HT1080 (cell line): ENCODE measurements at places on chromosomes 13 and 19. TPM values are rescaled to one million over a fixed set of nuclear protein-coding genes. Genes with fewer than 3 reads are reported as not detected.
A peak's percentile ranks its signal among the peaks of the same experiment; 100 is the strongest.

- DNase-seq = no peak
Measured at GRCh38 chr13:51628059-51628852, 44.0 kb downstream of the WDFY2 start.

DNA sequence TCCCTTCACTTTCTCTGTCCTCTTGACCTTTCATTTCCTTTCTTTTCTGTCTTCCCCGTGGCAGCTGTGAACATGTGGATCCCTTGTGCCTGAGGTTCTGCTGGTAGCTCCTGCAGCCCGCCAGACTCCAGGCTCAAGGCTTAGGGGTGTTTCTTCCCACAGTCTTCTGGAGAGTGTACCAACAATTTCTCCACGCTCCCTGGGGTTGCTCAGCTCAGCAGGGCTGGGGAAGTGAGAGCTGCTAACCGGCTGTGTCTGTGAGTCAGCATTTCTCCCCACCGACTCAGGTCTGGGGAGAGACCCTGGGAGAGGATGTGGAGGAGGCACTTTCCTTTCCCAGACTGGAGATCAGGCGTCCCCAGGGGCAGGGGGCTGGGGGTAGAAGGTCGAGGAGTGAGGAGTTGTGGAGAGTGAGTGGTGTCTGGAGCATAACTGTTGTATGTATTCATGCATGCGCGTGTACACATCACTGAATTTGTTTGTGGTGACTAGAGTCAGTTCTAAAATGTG is 193.6 kb downstream of the KCNRG start:
- DNase-seq = peak; percentile 77

GRCh38 chr13:48232420-48233045 is 473 bp upstream of the ITM2B start:
- no peak for DNase-seq

- no peak for DNase-seq
Measured at GRCh38 chr13:45508776-45509175, 44.0 kb downstream of the COG3 start.

DNA sequence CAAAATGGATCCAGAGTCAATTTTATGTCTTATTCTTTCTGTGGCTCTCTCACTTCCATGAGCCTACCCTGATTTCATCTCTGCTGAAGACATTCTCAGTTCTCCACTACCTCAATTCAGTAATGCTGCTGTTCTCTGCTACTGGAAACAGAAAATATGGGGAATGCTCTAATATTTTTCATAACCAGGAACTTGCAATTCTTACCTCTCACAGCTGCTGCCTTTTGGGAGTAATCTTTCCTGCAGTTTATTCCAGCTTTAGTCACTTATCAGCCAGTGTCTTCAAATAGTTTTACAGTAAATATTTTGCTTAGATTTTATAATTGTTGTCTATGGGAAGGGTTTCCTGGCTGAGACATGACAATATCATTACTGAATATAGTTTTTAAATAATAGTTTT is 145.1 kb upstream of the UFM1 start:
- no peak for DNase-seq

DNA sequence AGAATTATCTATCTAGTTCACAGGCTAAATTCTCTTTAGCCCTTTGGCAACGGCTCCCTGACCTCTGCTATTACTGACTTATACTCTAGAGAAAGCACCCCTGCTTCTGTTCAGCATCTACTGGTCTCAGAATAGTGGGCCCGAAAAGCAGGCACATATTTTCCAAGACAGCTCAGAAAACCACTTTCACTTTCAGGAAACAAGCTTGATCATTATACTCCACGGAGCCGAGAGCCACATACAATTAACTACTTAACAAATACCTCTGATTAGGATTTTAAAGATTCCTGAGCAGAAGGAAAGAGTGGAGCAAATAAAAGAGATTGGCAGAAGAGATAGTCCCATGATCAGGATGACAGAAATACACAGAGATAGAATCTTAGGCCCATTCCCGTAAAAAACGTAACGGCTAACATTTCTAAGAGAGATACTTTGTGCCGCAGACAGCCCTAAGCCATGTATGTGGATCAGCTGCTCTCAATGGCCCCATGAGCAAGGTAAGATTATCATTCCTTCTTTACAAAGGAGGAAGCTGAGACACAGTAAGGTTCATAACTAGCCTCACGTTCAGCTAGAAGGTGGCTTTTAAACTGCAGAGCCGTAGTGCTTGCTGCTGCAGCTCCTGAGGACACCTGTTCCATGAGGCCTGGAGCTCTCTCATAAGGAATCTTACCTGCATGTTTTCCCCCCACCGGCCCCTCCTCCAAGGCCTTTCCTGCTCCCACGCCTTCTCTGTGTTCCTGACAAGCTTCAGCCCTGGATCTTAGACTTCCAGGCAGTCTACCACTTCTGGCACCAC is 227.2 kb downstream of the FOXO1 start:
- no peak for DNase-seq

PNKP gene
- 55.5 and 57.2 TPM in 2 replicates for total RNA-seq

KRTDAP gene
- total RNA-seq = not detected in 2 replicates

LAIR1 gene
- total RNA-seq = not detected in 2 replicates

AKAP11 gene
- total RNA-seq = 16.5 and 18.2 TPM in 2 replicates

- DNase-seq = no peak
Measured at GRCh38 chr19:40192758-40193586, 1.7 kb downstream of the MAP3K10 start.

DNA sequence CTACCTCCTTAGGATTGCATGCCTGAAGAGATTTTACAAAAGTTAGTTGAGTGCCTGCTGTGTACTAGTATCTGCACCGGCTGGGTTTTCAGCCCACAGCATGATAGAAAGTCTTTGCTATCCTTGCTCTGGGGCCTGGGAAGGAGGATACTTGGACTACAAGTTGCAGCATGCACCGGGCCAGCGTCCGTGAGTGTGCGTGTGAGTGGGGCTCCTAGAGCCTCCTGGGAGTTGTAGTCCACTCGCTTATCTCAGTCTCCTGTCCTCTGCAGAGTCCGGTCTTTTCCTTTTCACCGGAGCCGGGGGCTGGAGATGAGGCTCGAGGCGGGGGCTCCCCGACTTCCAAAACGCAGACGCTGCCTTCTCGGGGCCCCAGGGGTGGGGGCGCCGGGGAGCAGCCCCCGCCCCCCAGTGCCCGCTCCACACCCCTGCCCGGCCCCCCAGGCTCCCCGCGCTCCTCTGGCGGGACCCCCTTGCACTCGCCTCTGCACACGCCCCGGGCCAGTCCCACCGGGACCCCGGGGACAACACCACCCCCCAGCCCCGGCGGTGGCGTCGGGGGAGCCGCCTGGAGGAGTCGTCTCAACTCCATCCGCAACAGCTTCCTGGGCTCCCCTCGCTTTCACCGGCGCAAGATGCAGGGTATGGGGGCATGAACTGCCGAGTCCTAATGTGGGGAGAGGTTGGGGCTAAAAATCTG is 20.6 kb downstream of the BRSK1 start:
- peak; percentile 55 for DNase-seq

GRCh38 chr19:17333611-17334413 is 843 bp downstream of the ANO8 start:
- peak; percentile 86 for DNase-seq

CCDC70 gene
- total RNA-seq = not detected in 2 replicates

SUCLA2 gene
- total RNA-seq = 37.3 and 44.8 TPM in 2 replicates

DNA sequence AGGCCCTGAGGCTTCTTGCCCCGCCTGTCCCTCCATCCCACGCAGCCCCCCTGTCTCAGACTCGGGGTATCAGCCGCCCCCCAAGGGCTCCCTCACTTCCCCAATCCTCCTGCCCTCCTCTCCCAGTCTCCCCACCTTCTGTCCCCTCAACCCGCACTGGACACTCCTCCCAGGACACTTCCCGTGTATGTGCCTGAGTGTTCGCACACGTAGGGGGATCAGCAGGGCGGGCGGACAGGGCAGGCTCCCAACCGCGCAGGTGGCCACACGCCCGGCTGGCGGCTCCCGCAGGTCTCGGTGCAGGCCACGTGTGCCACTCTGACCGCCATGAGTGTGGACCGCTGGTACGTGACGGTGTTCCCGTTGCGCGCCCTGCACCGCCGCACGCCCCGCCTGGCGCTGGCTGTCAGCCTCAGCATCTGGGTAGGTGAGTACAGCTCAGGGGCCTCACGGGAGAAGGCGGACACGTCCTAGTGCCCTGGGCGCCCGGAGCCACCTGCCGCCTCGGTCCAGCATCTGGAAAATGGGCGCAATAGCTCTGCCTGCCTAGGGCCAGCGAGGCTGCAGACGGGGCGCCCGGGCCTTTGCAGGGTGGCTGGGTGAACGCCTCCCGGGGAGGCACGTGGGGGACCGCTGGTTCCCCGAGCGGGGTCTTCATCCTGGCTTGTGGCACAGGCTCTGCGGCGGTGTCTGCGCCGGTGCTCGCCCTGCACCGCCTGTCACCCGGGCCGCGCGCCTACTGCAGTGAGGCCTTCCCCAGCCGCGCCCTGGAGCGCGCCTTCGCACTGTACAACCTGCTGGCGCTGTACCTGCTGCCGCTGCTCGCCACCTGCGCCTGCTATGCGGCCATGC is 2.3 kb downstream of the KISS1R start:
- DNase-seq = no peak

GRCh38 chr13:113796211-113796963 is 37.4 kb downstream of the TMEM255B start:
- no peak for DNase-seq

- no peak for DNase-seq
Measured at GRCh38 chr13:99000137-99000536, 22.3 kb upstream of the DOCK9 start.

GRCh38 chr19:45770192-45771101 is 1.4 kb upstream of the SIX5 start:
- DNase-seq = peak; percentile 79

- no peak for DNase-seq
Measured at GRCh38 chr19:17286752-17287151, 5.1 kb downstream of the ANKLE1 start.

MYBPC2 gene
- total RNA-seq = 0.07 TPM in 1 of 2 replicates, not detected in the other

TPGS1 gene
- total RNA-seq = 40.7 and 48.2 TPM in 2 replicates

DNA sequence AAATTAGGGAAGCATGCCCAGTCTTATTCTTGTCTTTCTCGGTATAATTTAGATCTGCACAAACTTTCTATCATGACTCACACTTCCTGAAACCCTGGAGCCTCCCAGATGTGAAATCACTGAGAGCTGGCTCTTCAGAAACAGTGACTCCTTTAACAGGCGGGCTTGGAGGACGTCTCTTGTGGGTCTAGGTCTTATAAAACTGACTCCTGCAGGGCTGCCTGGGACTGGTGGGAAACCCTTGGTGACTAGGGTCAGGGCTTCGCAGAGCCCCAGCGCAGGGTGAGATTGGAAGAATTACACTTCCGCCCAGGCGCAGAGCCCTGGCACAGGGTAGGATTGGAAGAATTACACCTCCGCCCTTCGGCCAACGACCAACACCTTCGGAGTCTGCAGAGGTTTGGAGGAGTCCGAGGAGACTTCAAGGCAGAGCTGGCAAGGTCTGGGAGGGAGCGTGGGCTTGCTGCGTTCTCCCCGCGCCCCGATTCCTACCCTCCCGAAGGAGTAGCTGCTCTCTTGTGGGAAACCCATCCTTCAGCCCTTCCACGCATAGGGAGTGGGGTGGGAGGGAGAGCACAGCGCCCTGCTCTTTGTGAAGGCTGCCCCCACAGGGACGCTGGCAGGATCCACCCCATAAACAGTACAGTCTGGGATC is 43.4 kb upstream of the MAP3K10 start:
- peak; percentile 91 for DNase-seq

DNA sequence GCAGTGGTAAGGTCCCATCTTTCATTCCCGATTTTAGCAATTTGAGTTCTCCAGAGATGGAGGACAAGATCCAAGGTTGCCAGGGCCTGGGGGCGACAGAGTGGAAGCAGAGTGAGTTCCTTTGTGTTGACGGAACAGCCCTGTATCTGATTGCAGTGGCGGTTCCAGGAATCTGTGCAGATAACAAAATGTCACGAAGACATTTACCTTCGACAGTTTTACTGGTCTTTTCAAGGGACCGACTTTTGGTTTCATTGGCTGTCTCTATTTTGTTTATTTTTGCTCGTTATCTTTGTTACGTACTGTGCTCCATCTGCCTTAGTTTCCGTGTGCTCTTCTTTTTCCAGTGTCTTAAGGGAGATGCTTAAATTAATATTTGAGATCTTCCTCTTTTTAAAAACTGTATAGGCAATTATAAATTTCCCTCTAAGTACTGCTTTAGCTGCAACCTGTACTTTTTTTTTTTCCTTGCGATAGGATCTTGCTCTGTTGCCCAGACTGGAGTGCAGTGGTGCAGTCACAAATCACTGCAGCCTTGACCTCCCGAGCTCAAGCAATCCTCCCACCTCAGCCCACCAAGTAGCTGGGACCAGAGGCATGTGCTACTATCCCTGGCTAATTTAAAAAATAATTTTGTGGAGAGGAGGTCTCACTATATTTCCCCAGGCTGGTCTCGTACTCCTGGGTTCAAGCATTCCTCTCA is 23.2 kb downstream of the KDM4B start:
- DNase-seq = no peak

CEACAM8 gene
- not detected in 2 replicates for total RNA-seq

GRCh38 chr13:113666951-113667701 is at the start of gene GRK1:
Gene GRK1 (plus strand): TSS chr13:113667219. CDS start chr13:113667387, 168 bp downstream.
- DNase-seq = no peak

DNA sequence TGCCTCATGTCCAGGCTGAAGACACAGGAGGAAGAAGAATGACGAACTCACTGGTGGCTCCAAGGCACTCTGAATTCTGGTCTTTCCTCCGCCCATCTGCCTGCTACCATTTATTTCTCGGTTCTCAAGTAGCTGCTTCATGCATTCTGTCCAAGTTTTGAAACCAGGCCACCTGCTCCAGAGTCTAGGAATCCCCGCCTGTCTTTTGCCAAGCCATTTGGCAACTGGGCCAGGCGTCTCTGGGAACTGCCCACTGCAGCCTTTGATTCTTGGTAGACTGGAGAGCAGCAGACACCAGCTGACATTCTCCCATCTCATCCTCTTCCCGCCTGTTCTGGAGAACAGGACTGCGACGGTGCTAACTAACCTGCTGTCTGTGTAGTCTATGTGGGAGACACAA is 10.8 kb downstream of the SLC35E1 start:
- DNase-seq = no peak

DNA sequence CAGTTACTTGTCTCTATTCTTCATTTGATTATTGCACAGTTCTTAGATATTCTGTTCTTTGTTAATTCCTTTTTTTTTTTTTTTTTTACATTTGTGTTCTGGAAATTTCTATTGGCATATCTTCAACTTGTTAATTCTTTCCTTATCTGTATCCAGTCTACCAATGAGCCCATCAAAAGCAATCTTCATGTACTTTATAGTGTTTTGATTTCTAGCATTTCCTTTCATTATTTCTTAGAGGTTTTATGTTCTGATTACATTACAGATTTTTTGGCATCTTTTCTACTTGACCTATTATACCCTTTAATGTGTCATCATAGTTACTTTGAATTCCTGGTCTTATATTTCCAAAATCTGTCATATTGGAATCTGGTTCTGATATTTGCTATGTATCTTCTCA is 2194.8 kb downstream of the PCDH9 start:
- DNase-seq = no peak

- no peak for DNase-seq
Measured at GRCh38 chr13:105974380-105974779, 561.1 kb downstream of the EFNB2 start.

GRCh38 chr19:3813473-3814392 is 27.6 kb upstream of the MATK start:
- DNase-seq = no peak
